ENCODE measurements at places on chromosomes 11 and 22. TPM values are rescaled to one million over a fixed set of nuclear protein-coding genes. Genes with fewer than 3 reads are reported as not detected.
A peak's percentile ranks its signal among the peaks of the same experiment; 100 is the strongest.

DNA sequence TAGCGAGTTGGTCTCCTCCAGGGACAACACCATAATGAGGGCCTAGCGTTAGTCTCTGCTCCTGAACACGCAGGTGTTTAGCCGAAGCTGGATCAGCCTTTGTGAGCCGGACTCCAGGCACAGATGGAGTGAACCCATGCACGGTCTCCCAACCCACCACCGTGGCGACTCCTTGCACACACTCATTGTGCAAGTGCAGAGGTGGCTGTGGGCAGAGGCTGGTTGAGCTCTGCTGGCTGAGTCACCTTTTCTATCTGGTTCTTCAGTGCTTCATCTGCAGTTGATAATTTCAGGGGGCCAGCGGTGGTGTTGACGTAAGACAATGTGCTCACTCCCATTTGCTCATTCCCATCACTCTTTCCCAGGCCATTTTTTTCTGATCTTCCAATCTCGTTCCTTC, 72.1 kb upstream of the SLC22A12 start:
- no peaks in the 10 kb centered on the region for H3K36me3 ChIP-seq
- H3K4me1 ChIP-seq, result no peaks in the 10 kb centered on the region
- H3K4me3 ChIP-seq, result no peak overlapping the region
- H3K27ac ChIP-seq, result no peak overlapping the region
- H3K27me3 ChIP-seq, result peaks cover 3% of the 10 kb centered on the region

- H3K27me3 ChIP-seq, result no peaks in the 10 kb centered on the region
- H3K4me1 ChIP-seq, result peaks cover 3% of the 10 kb centered on the region
- no peaks in the 10 kb centered on the region for H3K36me3 ChIP-seq
- no peak for DNase-seq
- no peak overlapping the region for H3K27ac ChIP-seq
- H3K4me3 ChIP-seq, result no peak overlapping the region
Measured at GRCh38 chr22:42275970-42276369, 5.5 kb upstream of the TCF20 start.

DNA sequence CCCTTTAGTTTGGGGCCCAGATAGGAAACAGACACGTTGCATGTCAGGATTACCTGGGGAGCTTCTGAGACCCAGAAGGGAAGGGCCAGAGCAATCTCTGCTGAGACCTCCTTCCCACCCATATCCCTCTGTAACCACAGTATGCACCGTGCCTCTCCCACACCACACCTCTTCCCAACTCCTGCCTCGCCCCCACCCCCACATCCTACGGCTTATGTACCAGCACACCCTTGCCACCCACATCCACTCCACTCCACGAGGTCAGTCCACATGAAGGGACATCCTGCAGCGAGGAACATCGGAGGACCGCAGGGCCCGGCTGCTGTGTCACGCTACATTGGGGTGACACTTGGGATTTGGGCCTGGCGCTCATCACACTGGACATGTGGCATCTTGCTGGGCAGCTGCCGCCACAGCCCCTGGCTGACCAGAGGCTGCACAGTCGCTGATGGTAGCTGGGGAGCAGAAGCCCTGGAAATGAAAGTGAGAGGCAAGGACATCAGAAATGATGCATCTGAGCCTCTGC, 118.3 kb upstream of the LMO1 start:
- no peaks in the 10 kb centered on the region for H3K4me1 ChIP-seq
- H3K27ac ChIP-seq, result no peak overlapping the region
- H3K27me3 ChIP-seq, result no peaks in the 10 kb centered on the region
- DNase-seq, result no peak

DNA sequence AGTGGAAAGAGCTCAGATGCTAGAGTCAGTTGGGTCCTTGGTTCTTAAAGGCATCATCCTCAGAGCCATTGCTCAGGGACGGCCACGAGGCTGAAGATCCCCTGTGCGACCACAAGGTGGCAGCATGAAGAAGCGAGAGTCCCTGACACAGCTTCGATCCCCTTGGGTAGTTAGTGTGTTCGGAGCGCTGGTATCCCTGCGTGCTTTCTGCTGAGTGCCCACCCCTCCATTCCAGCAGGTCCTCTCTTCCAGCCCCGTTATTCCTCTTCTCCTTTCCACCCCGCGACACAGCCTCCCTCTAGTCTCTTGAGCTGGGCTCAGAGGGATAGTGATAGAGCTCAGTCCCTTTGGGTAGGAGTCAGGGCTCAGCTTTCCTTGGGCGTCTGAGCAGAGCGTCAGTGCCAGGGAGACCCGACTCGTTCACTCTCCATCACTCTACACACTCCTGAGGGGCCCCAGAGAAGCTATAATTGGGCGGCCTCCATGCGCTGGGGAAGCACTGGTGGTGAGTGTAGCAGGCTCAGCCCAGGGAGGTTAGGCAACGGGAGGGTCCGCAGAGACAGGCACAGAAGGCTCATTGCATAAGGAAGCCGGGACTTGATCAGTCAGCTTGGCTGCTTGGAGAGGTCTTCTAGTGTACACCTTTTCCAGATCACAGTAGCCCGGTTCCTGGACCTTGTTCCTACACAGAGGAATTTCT, at the start of gene OR51D1:
TSS of gene OR51D1 (plus strand) at position 516 of the 700 bp plus-strand sequence. CDS start 2,314 bp downstream, outside the sequence.
- no peaks in the 10 kb centered on the region for H3K36me3 ChIP-seq
- DNase-seq, result peak; percentile 44
- H3K27me3 ChIP-seq, result peaks cover 4% of the 10 kb centered on the region

GRCh38 chr22:46966846-46967245, 204.4 kb downstream of the TBC1D22A start:
- no peaks in the 10 kb centered on the region for H3K27me3 ChIP-seq

- H3K27me3 ChIP-seq, result no peaks in the 10 kb centered on the region
Measured at GRCh38 chr11:89361734-89362133, 129.4 kb downstream of the NOX4 start.

- no peaks in the 10 kb centered on the region for H3K27me3 ChIP-seq
- H3K4me1 ChIP-seq, result no peaks in the 10 kb centered on the region
- H3K4me3 ChIP-seq, result no peak overlapping the region
Measured at GRCh38 chr11:9784602-9785315, 120.9 kb downstream of the SWAP70 start.

DNA sequence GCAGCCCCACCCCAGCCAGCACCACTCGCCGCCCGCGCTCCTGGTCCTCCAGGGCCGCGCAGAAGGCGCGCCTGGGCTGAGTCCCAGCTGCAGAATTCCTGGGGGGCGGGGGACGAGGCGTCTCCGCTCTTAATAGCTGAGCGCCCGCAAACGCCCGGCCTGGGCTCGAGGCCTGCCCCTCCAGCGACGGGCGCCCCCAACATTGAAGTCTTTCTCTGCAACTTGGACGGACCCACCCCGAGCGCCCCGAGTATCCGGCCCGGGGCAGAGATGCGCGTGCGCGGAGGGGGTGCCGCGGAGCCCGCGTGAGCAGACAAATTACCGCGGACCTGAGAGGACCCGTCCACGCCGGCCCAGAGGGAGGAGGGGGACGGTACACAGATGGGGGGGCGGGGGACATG, 6.7 kb upstream of the SYT7 start:
- peaks cover 5% of the 10 kb centered on the region for H3K27me3 ChIP-seq
- peaks cover 12% of the 10 kb centered on the region for H3K4me1 ChIP-seq
- no peaks in the 10 kb centered on the region for H3K36me3 ChIP-seq
- no peak overlapping the region for H3K4me3 ChIP-seq

TMEM45B gene
- 1.1 TPM for total RNA-seq

DNA sequence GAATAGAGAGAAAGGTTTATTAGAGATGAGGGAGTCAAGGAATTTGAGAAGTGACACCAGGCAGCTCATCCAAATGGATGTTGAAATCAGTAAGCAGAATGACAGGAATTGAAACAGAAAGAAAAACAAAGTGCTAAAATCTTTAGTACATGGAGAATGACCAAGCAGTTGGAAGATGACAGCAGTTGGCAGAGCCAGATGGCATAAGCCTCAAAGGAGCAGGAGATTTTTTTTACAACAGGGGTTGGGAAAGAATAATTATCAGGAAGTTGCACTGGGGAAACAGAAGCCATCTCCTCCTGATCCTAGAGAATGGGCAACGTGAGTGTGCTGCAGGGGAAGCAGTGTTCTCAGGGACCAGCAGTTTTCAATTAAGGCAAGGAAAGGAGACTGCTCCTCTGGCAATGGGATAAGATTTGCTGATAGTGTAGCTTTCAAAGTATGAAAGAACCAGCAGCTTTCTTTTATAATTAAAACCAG, 28.9 kb downstream of the RAB39A start:
- peaks cover 9% of the 10 kb centered on the region for H3K27me3 ChIP-seq
- H3K36me3 ChIP-seq, result no peaks in the 10 kb centered on the region
- H3K4me1 ChIP-seq, result no peaks in the 10 kb centered on the region
- H3K27ac ChIP-seq, result no peak overlapping the region
- no peak for DNase-seq

- no peak overlapping the region for H3K4me3 ChIP-seq
- no peak for DNase-seq
- no peaks in the 10 kb centered on the region for H3K4me1 ChIP-seq
- H3K36me3 ChIP-seq, result no peaks in the 10 kb centered on the region
- no peak overlapping the region for H3K27ac ChIP-seq
Measured at GRCh38 chr11:8772571-8773519, 90.3 kb downstream of the RPL27A start.

GRCh38 chr11:102583141-102583873, 41.8 kb downstream of the MMP20 start:
- no peak overlapping the region for H3K27ac ChIP-seq
- no peaks in the 10 kb centered on the region for H3K36me3 ChIP-seq
- no peaks in the 10 kb centered on the region for H3K27me3 ChIP-seq
- H3K4me3 ChIP-seq, result no peak overlapping the region

PRRG4 gene
- total RNA-seq, result 0.07 TPM

DNA sequence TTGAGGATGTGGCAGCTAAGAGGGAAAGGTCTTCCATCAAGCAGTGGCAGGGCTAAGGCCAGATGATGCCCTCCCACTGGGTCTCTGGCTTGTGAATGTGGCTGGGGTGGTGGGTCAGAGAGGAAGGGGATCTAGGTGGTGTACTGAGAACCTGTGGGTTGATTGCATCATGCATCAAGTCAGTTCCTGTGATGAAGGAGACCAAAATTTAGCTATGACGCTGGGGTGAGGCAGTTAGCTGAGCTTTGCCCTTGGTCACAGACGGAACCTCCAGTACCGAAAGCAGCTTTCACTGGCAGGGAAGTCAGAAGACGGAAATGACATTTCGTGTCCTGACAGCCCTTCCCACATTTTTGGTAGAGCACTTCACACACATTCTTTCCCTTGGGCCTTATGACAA, 20.7 kb downstream of the ATG16L2 start:
- no peaks in the 10 kb centered on the region for H3K4me1 ChIP-seq
- H3K36me3 ChIP-seq, result peaks cover 38% of the 10 kb centered on the region
- no peak overlapping the region for H3K4me3 ChIP-seq
- no peak for DNase-seq
- no peak overlapping the region for H3K27ac ChIP-seq

GRCh38 chr11:109914038-109914437, 179.2 kb upstream of the ZC3H12C start:
- DNase-seq, result no peak
- H3K4me1 ChIP-seq, result no peaks in the 10 kb centered on the region
- no peak overlapping the region for H3K27ac ChIP-seq
- peaks cover 2% of the 10 kb centered on the region for H3K27me3 ChIP-seq
- no peaks in the 10 kb centered on the region for H3K36me3 ChIP-seq
- no peak overlapping the region for H3K4me3 ChIP-seq

MMP8 gene
- total RNA-seq, result not detected

BBOX1 gene
- not detected for total RNA-seq

DNA sequence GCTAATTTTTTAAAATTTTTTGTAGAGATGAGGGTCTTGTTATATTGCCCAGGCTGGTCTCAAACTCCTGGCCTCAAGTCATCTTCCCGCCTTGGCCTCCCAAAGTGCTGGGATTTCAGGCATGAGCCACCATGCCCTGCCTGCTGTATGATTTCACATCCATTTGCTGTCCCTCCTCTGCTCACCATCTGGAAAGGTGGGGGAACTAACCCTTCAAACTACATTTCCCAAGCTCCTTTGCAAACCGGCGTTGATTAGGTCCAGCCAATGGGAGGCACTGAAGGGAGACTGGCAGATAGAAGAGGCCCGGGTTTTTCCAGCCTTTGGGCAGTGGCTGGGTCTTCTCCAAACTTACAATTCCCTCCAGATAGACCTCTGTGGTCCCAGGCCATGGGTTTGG, 19.3 kb downstream of the RFPL1 start:
- H3K4me3 ChIP-seq, result no peak overlapping the region
- no peaks in the 10 kb centered on the region for H3K36me3 ChIP-seq
- DNase-seq, result no peak

TRIM29 gene
- not detected for total RNA-seq

CARD16 gene
- total RNA-seq, result 109 TPM

DNA sequence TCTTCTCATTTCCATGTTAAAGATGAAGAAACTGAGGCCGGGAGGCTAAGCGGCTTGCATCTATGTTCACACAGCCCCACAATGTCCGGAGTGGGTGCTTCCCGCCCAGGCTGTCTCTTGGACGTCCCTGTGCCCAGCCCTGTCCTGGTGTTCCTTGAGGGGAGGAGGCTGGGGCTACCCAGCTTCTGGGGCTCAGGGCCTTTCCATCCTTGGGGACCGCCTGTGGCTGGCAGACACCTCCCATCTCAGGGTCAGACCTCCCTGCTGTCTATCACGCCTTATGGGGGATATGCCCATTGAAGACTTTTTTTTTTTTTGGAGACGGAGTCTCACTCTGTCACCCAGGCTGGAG, 95.5 kb downstream of the WNT7B start:
- H3K27ac ChIP-seq, result no peak overlapping the region
- no peak overlapping the region for H3K4me3 ChIP-seq
- no peaks in the 10 kb centered on the region for H3K4me1 ChIP-seq

- H3K36me3 ChIP-seq, result no peaks in the 10 kb centered on the region
- no peaks in the 10 kb centered on the region for H3K4me1 ChIP-seq
- no peak overlapping the region for H3K4me3 ChIP-seq
- no peaks in the 10 kb centered on the region for H3K27me3 ChIP-seq
- H3K27ac ChIP-seq, result no peak overlapping the region
Measured at GRCh38 chr22:46087816-46088277, 62.5 kb upstream of the PPARA start.

GRCh38 chr11:13288375-13289029, 10.9 kb downstream of the BMAL1 start:
- no peak overlapping the region for H3K27ac ChIP-seq
- H3K4me1 ChIP-seq, result peaks cover 55% of the 10 kb centered on the region
- no peaks in the 10 kb centered on the region for H3K36me3 ChIP-seq

MS4A1 gene
- 0.79 TPM for total RNA-seq

DNA sequence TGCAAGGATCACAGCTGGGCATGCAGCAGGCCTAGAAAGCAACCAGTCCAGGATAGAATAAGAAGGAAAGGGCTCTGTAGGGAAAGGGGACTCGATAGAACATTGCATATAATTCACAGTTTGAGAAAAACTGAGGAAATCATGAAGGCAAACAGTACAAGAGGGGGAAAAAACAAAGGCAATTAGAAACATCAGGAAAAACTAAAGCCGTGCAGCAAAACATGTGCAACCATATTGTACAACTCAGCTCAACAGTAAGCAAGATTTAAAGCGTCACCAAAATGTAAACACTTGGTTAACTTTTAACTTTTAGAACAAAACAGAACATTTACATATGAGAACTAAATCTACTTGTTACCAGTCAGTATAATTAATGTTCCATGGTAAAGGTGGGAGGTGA, 8.5 kb downstream of the APOL3 start:
- peaks cover 45% of the 10 kb centered on the region for H3K4me1 ChIP-seq
- peak overlapping the region; percentile 18 for H3K27ac ChIP-seq

DNA sequence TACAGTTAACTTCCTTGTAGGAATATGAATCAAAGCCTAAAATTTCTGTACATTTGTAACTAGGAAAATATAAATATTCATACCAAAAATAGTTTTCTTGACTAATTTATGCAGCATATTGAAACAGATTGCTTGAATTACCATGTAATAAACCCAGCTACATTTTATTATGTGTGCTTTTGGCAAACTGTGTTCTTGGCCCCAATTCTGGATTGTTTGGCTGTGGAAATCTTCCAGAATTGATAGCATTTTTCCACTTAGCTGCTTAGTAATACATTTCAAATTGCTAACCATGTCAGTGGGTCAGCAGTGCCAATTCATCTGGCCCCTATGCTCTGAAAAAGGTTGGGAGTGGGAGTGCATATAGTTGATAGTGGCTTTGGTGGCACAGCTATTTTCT, 32.3 kb downstream of the PDHX start:
- no peak for DNase-seq
- no peak overlapping the region for H3K4me3 ChIP-seq
- no peaks in the 10 kb centered on the region for H3K4me1 ChIP-seq
- peaks cover 5% of the 10 kb centered on the region for H3K36me3 ChIP-seq
